ENCODE measurements at places on chromosomes 7 and 10.

DNA sequence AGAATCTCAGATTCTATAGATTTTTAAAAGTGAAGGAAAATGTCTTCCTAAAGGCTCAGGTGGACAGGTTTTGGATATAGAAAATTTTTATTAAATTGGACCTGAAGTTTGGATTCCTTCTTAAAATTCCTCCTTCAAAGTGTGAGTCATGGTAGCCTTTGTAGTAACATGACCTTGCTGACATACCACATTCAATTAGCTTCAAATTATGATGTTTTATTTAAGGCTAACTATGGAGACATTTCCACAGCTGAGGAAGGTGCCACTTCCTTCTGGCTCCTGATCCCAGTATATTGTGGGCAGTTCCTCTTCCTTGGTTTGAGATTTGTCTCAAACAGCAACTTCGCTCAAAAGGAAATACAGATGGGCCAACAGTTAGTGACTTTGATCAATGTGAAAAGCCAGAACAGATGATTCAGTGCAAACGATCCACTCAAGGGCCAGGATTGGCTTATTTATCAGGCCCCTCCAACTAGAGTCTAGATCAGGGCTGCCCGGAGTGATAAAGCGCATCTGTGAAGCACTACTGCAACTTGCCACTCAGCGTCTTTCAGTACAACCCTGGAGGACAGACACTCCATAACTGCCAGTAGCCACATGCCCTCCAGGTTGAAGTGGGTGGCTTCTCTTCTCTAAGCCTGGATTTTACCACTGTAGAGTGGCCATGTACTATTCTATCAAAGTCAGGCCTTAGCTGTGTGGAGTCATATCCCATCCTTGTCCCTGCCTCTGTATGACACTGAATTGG, 573.5 kb downstream of the KIF20B start:
- DNase-seq = no peak

GRCh38 chr7:100065452-100066186, 15.9 kb downstream of the ZNF3 start:
- DNase-seq = peak; percentile 51

DNA sequence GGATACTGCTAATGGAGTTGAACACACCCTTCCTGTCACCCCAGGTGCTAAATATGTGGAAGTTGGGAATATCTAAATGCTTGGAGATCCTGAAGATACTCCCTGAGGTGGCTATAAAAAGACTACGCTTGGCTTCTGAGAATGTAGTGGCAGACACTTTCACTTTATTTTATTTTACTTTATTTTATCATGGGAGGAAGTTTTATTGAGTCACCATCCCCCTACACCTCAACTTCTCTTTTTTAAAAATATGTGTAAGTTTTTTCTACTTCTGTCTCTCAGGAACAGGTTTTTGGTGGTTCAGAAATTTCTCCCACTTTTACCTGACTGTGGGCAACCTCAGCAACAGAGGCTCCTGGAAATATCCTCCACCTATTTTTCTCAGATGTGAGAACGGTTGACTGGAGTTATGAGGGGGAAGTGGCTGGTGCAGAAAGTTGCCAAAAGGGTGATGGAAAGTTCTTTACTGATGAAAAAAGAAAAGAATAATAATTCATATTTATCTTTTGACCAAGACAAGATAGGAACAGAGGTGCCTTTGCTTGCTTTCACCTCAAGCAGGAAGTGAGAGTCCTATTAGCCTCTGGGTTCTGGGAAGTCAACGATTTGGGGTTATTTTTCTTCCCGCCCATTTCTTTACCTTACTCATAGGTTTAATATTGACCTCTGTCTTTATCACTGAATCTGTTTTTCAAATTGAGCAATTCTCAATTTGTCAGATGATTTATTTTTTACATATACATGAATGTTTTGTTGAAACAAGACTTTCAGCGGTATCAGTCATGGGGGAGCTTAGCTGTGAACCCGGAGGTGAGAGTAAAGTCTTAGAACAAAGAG, 103.6 kb downstream of the AHR start:
- DNase-seq = no peak

DNA sequence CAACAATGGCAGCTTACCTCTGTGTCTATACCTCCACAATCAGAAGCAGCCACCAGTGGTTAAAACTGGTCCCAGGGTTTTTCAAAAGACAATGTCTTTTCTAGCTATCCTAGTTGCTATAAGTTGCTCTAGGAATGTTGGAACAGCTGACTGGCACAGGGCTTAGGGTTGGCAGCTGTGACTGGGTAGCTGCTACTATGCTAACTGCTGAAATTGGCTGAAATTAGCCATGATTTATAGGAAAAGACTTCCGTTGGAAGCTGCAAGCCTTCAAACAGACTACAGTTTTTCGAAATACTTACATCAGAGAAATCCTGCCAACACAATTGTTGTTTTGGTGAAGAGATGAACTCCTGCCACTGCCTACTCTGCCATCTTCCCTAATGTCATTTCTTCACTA, 102.3 kb downstream of the MKX start:
- no peak for DNase-seq

GRCh38 chr10:3950676-3951275, 165.8 kb upstream of the KLF6 start:
- DNase-seq = no peak

DNA sequence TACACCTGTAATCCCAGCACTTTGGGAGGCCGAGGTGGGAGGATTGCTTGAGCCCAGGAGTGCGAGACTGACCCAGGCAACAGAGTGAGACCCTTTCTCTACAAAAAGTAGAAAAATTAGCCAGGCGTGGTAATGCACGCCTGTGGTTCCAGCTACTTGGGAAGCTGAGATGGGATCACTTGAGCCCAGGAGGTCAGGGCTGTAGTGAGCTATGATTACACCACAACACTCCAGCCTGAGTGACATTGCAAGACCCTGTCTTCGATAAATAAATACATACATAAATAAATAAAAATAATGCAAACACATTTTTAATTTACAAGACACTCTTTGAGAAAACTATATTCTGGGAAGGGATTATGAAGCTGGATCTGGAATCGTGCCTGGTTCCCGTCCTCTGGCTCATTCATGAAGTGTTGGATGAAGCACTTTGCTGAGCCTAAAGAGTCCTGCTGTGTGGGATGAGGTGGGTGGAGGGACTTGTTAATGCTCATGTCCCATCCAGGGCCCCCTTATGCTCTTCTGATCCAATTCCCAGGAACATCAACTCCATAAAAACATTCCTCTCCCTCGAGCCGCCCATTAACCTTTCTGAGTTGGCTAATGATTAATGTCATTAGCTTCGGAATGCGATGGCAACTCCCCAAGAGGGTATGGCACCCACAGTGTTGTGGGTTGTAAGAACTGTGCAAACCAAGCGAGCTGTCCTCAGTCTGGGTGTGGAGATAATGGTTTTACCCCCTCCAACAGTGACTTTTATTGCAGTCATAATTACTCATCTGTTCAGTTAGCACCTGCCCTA, 236.3 kb downstream of the BAMBI start:
- peak; percentile 27 for DNase-seq

DNA sequence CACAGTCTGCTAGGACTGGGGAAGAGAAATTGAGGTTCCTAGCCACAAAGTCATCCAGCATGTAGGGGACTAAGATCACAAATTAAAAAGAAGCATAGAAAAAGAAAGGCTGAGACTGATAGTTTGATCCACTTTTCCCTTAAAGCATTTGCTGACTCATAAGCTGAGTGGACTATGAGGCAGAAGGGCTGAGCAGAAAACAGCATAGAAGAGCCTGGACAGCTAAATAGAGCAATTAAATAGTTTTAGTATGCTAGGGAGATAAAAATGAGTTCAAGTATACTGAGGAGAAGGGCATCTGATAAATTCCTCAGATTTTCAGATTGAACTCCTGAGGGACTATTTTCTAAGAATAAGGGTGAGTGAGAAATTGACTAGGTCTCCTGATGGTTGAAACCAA, 155.9 kb upstream of the EGR2 start:
- peak; percentile 13 for DNase-seq

- no peak for DNase-seq
These were observed 63.1 kb upstream of the MEOX2 start for GRCh38 chr7:15749631-15750030.

- peak; percentile 20 for DNase-seq
These were observed 14.5 kb downstream of the PALD1 start for GRCh38 chr10:70492786-70493659.

- DNase-seq = no peak
These were observed 95.9 kb downstream of the ZNRF2 start for GRCh38 chr7:30380294-30380693.

DNA sequence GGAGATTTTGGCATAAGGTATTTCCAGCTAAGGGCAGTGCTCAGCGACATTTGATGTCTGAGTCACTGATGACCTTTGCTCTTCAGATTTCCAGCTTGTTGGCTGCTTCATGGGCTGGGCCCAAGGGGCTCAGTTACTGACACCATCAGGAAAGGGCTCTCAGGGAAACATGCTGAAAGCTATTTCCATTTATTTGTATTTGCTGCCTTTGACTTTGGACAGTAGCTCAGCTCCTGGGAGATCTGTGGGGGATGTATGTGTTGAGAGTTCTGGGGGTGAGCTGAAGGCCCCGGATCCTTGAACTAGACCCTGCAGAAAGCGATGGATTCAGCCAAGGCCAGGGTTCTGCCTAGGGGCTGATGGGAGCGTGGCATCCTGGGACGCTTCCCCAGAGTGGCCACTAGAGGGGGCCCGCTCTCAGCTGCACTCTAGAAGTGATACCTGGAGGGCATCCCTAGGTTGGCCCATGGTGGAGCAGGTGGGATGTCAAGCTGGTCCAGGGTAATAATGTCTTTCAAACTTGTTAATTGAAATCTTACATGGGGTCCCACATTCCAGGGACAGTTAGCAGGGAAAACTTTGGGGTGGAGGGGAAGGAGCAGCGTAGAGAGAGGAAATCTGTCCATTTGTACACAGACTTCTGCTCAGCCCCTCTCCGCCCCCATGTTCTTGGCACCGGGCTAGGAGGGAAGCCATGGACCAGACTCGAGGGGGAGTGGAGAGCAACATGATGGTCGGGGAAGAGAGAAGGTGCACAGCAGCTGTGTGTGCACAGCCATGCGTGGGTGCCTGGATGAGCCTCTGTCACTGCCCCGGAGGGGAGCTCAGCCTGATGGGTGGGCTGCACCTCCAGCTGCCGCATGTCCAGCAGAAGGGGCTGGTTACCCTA, 3.0 kb upstream of the BTBD16 start:
- DNase-seq = peak; percentile 55

DNA sequence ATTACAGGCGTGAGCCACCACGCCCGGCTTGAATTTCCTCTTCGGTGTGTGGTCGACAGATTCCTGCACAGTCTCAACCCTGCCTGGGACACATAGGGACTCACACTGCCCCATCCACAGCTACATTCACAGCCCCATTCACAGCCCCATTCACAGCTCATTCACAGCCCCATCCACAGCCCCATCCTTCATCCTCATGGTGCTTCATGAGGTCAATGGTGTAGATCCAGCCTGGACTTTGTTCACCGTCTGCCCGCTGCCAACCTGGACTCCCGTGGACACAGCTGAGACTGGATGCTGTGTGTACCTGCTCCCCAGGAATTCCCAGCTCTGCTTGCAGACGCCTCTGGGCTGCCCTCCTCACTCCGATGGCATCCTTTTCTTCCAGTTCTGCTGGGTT, 5.2 kb downstream of the IDI2 start:
- DNase-seq = no peak

- peak; percentile 100 for DNase-seq
These were observed 31.8 kb upstream of the VCL start for GRCh38 chr10:73965890-73966768.

GRCh38 chr7:94375691-94376090, 19.0 kb upstream of the COL1A2 start:
- DNase-seq = peak; percentile 99

- DNase-seq = no peak
These were observed 62.8 kb downstream of the ADARB2 start for GRCh38 chr10:1674501-1674900.

- peak; percentile 56 for DNase-seq
These were observed 44.8 kb downstream of the MALSU1 start for GRCh38 chr7:23343806-23344475.

DNA sequence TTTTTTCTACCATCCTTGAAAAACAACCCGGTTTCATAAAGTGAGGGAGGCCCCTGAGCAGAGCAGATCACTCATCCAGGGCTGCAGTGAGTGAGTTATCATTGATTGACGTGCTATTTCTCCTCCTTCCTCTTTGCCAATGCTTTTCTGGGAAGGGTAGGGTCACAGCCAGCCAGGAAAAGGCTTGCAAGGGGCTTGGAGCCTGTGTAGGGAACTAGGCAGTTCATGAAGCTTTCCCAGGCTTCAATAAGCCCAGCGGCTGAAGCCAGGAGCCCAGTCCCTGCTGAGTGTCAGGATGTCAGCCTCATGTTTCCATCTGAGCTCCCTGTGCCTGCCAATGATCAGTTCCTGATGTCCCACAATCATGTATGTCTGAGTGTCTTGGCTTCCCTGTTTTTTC, 584.7 kb downstream of the GALNT17 start:
- DNase-seq = no peak

DNA sequence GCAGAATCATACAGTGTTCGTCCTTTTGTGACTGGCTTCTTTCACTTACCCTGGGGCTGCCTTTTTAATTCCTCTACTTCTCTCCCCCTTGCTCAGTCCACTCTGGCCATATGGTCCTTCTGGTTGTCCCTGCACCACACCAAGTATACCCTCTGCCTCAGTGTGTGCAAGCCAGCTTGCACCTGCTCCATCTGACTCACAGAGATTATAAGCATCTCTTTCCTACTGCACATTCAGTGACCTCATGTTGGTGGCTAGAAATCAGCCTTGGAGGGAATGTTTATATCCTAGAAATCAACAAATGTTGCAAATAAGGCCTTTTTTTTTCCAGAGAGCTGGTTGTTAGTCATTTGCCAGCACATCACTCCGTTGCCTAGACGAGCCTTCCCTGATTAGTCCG, 67.5 kb upstream of the C10orf90 start:
- no peak for DNase-seq

GRCh38 chr10:34773636-34774630, 41.2 kb downstream of the PARD3 start:
- DNase-seq = no peak

- DNase-seq = no peak
These were observed 32.4 kb downstream of the TMEM243 start for GRCh38 chr7:87187120-87187519.

DNA sequence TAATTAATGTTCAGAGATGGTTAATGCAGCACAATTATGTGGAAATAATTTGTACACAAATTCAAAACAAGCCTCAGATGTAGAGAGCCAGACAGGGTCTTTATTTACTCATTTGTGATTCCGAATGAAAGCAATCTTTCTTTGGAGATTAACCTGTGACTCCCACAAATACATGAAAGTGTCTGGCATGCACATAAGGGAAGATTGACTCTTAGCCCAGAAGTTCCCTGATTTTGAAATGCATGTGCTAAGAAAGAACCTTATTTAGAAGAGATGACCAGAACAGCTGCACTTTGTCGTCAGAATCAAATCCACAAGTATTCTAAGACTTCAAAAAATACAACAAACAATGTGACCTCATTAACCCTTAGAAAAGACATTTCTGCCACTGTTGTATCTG, 45.1 kb downstream of the RNLS start:
- DNase-seq = peak; percentile 90

DNA sequence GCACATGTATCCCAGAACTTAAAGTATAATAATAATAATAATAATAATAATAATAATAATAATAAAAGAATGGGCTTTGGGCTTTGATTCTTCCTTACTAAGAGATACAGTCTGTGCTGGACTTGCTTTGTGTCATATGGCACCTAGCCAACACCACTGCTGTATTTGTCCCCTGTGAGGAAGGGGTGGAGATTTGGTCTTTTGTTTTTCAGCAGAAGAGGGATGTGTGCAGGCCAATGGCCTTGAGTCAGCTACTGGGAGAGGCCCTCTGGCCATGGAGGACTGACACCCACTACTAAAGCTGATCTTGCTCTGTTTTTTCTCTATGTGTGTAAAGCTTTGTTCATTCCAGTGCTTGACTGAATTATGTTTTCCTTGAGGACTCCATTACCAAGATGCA, 573.0 kb upstream of the PCDH15 start:
- no peak for DNase-seq

- DNase-seq = peak; percentile 80
These were observed 108.5 kb upstream of the ANLN start for GRCh38 chr7:36280840-36281812.
